ENCODE measurements at places on chromosomes 16 and 17.
A peak's percentile ranks its signal among the peaks of the same experiment; 100 is the strongest.

- no peak for DNase-seq
Observed at GRCh38 chr17:4696437-4696805, 7.5 kb downstream of the PELP1 start.

DNA sequence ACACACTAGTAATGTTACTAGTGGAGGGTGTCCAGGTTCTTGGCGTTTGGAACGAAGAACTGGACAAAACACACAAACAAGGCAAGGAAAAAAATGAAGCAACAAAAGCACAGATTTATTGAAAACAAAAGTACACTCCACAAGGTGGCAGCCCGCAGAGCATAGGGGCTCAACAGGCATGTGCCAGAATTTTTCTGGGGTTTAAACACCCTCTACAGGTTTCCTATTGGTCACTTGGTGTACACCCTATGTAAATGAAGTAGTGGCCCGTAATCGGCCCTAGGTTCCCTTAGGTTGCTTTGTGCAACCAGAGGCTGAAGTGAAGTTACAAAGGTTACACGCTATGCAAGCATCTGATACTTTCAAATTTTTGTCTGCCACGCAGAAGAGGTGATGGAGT is 8.1 kb downstream of the OR2C1 start:
- no peak for DNase-seq

GRCh38 chr17:32634167-32634566 is 147.4 kb downstream of the CDK5R1 start:
- DNase-seq, result no peak

GRCh38 chr16:49539758-49540157 is 166.2 kb downstream of the C16orf78 start:
- DNase-seq, result no peak

GRCh38 chr16:53904533-53904932 is 200.6 kb downstream of the FTO start:
- no peak for DNase-seq

DNA sequence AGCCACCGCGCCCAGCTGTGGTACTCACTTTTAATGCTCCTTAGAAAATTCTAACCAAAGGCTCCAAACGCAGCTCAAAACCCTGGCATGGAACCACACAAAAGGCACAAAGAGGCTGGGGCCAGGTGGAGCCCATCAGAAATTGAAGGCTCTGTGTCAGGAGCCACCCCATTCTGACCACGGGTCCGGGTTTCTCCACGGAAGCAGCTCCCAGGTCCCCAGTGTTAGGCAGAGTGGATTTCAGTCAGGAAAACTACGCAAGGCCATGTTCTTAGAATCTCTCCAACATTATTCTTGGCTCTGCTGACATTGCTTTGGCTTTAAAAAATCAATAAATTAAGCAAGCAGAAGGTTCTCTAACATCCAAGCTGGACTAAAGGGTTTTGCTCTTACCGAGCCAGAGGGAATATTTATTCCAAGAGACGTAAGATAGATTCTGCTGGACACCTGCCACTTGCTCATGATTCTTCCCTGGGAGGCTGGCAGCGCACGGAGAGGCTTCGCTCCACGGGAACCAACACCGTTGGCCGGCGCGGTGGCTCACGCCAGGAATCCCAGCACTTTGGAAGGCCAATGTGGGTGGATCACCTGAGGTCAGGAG is 93.5 kb downstream of the NXN start:
- no peak for DNase-seq

DNA sequence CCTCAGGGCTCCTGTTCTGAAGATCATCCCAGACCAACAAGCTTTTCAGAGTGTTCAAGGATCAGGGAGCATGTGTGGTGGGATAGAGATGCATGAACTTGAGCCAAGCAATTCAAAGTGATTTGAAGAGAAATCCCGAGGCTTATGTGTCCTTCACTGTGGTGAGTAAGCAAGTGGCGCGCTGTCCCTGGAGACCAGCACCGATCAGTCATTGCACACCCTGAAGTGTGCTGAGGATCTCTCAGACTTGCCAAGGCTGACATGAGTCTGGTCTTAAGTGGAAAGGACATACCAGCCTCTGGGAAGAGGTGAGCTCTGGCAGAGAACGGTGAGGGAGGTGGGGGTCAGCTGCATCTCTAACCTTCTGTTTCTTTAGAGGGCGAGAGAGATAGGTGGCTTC is 43.8 kb upstream of the CDH13 start:
- no peak for DNase-seq

GRCh38 chr16:75733305-75734211 is 7.3 kb upstream of the CPHXL start:
- DNase-seq, result peak; percentile 69

DNA sequence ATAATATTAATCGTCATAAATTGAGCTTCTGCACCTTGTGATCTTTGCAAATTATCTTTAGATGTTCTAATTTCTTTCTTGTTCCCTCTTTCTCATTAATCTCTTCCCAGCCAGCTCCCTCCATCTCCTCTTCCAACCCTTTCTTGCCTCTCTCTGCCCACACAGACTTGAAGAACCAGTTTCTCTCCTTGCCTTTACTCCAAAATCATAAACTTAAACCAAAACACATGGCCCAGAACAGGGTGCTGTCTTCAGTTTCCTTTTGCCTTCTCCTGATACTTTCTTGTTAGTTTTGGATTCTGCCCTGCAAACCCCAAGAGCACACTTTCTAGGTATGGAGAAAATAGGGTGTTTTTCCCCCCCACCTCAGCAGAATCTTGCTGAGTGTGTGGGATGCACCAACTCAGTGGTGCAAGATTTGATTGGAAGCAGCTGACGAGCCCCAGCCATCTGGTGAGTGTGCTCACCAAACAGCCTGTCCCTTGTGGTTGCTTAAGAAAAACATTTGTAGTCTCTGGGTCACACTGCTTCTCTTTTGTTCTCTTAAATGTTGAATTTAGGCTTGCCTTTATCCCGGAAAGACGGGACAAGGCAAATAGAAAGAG is 175.8 kb upstream of the MAF start:
- DNase-seq, result peak; percentile 59

GRCh38 chr16:49594153-49594552 is 220.5 kb downstream of the C16orf78 start:
- no peak for DNase-seq

GRCh38 chr16:13571036-13571435 is 348.9 kb upstream of the ERCC4 start:
- DNase-seq, result no peak

GRCh38 chr16:50568187-50568815 is 20.1 kb downstream of the NKD1 start:
- no peak for DNase-seq

DNA sequence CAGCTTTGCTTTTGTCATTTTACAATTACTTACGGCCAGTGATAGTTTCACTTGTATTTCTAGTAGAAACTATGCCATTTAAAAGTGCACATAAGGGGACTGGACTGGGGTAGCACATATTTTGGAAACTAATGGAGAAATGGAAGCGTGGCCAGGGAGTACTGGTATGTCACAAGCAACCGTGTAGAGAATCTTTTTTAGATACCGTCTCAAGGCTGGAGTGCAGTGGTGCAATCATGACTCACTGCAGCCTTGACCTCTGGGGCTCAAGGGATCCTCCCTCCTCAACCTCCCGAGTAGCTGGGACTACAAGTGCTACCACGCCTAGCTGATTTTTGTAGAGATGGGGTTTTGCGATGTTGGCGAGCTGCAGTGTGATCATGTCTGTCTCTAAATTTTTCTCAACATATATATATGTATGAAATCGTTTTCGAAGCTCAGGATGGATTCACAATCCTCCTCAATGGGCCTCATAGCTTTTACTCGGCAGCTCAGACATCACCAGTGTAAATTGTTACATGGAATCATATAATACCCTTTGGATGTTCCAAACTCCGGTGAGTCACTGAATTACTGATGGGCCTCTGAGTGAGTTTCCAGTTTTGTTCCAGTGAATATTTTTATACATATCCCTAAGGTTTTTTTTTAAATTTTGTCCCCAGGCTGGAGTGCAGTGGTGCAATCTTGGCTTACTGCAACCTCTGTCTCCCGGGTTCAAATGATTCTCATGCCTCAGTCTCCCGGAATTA is 51.7 kb downstream of the ZNF778 start:
- DNase-seq, result no peak

DNA sequence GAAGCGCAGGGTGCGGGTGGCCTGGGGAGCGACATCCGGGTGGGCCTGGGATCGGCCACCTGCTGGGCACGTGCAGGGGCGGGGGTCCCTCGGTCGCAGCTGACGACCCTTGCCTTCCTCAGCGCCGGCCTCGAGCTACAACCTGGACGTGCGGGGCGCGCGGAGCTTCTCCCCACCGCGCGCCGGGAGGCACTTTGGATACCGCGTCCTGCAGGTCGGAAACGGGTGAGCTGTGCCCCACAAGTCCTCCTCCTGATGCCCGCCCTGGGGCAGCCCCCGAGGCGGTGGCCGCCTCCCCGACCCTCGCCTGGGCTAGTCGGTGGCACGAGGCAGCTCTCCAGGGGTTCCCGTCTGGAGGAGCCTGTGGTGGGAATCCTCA is 1.5 kb downstream of the ITGAL start:
- DNase-seq, result no peak

DNA sequence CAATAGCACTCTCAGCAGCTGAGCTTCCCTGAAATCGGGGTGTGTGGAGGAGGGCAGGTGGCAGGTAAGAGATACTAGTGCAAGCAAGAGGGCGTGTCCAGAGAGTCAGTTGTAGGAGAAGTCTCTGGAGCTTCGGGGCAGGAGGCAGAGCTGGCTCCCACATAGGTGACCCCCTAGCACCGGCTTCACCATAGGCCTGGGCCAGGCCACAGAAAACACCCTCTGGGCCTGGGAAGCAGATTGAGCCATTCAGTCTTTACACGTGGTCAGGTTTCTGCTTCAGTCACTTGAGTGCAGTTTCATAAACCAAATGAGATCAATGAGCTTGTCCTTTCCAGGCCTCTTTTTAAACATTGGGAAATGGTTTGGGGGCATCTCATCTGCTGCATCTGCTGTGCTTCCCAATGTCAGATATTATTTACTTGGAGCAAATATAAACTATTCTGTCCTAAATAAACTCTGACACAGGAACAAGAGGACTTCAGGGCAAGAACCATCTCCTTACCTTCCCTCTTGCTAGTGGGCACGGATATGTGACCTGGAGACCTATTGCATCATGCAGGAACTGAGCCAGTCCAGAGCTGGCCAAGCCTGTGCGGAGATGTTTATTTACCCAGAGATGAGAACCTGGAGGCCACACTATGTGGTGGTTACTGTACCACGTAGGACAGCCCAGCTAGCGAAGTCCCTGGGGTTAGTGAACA is 16.1 kb downstream of the CCR7 start:
- DNase-seq, result peak; percentile 79

DNA sequence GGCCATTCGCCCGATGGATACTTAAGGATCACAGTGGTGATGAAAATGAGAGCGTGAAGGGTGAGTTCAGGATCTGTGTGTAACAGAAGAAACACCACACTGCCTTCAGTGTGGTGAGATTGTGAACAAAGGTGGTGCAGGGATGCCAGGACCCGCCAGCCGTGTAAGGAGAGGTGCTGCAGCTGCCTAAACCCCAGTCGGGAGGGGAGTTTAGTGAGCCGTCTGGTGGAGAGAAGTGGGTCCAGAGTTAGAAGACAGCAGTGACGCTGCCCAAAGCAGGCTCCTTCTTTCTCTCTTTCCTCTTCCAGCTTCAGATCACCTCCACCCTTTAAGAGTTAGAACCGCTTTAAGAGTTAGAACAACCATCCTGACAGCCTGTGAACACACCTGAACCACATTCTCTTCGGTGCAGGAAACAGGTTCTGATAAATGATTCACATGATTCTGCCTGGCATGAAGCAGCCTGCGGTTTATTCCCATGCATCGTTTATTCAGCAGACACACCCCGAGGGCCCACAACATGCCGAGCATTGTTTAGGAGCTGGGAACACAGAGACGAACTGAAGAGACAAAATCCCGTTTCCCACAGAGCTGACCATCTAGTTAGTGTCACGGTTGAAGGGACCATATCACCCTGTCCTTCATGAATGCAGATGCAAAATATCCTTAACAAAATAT is 84.0 kb upstream of the DNAH17 start:
- DNase-seq, result peak; percentile 51

- DNase-seq, result peak; percentile 82
Observed at GRCh38 chr16:11136600-11136999, 119.4 kb downstream of the SOCS1 start.

DNA sequence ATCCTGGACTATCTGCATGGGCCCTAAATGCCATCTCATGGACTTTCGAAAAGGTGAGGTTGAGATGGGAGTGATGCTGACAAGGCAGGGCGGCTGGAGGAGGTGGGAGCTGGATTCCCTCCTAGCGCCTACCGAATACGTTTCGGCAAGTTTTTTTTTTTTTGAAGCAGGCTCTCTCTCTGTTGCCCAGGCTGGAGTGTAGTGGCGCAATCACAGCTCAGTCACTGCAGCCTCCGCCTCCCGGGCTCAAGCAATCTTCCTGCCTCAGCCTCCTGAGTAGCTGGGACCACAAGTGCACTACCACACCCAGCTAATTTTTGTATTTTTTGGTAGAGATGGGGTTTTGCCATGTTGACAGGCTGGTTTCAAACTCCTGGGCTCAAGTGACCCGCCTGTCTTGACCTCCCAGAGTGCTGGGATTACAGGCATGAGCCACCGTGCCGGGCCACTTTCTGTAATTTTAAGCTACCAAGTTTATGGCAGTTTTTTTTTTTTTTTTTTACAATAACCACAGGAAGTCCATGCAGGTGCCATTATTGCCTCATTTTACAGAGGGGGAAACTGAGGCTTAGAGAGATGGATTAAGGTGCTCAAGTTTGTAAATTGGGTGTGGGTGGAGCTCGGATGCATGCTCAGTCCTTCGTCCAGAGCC is 246.4 kb downstream of the PRKCA start:
- DNase-seq, result no peak

DNA sequence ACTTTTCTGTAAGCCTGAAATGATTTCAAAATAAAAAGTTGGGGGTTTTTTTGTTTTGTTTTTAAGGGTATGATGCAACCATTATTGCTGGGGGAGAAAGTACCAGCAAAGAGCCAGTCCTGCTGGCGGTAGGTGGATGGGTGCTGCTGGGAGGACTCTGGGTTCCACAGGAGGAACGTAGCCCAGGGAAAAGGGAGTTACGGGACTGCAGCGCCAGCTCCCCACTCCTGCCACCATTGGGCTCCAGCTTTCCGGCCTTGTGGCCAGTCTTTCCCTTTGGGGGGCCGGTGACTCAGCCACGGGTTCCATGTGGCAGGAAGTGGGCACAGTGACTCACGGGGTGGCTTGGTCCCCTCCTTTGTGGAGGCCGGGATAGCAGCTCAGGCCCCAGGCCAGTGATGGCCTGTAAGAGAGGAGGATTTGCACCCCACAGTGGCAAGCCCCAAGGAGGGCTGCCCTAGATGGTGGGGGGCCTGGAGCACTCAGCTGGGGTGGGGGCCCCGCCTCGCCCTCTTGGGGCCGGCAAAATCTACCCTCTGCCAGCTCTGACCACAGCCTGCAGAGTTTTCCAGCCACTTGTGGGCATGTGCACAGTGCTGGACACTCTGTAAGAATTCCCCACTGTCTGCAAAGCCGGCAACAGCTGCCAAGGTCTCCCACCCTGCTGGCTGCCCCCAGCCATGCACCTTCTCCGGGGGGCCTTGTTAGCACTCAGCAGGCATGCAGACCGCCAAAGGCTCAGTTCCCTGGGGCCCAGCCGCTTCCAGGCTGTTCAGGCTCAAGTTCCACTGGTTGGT is 30.4 kb downstream of the SOCS3 start:
- peak; percentile 90 for DNase-seq
